Activated CD4-positive, CD25-positive, alpha-beta regulatory T cell treated with anti-CD3 and anti-CD28 coated beads, Interleukin-2, amount 50 U/mL, for 16 hours (primary cell): ENCODE measurements at places on chromosomes 11 and 22.

- DNase-seq, result no peak
Measured at GRCh38 chr11:94876645-94877442, 96.5 kb downstream of the CWC15 start.

DNA sequence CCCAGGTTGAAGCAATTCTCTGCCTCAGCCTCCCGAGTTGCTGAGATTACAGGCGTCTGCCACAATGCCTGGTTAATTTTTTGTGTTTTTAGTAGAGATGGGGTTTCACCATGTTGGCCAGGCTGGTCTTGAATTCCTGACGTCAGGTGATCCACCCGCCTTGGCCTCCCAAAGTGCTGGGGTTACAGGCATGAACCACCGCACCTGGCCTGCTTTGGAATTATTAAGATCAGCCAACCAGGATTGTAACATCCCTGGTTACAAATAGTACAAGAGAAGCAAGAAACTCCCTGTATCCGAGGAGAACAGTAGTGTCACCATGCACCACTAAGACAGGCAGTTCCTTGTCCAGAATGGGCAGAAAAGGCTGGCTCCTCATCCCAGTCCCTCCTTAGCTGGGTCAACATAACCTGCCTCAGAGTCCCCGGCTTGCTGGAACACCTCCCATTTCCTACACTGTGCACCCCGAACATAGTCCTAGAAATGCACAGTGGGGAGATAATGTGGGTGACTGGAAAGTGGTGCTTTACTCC lies 77.2 kb upstream of the INCENP start:
- no peak for DNase-seq

- DNase-seq, result no peak
Measured at GRCh38 chr11:90795746-90796145, 572.9 kb upstream of the CHORDC1 start.

GRCh38 chr11:120169981-120170698 lies 32.2 kb upstream of the TRIM29 start:
- DNase-seq, result no peak

- no peak for DNase-seq
Measured at GRCh38 chr22:49418341-49418894, 409.3 kb downstream of the BRD1 start.

DNA sequence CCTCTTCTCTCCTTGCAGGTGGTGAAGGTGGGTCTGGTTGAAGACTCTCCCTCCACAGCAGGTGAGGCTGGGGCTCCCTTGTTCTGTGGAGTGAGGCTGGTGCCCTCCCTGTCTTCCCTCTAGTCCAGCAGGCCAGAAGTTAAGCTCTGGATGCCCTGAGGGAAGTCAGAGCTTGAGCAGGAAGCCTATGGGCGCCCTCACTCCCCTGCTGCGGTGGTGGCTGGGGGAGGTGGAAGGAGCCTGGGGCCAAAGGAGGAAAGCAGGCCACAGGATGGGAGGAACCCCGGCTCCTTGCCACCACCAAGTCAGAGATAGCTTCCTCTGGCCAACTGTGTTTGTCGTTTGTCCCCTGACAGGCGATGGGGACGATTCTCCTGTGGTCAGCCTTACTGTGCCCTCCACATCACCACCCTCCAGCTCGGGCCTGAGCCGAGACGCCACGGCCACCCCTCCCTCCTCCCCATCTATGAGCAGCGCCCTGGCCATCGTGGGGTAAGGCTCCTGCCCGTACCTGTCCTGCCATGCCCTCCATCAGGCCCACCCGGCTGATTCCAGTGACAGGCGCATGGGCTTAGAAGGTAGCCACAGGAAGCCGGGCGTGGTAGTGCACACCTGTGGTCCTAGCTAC lies 29.5 kb upstream of the RAB1B start:
- DNase-seq, result no peak

DNA sequence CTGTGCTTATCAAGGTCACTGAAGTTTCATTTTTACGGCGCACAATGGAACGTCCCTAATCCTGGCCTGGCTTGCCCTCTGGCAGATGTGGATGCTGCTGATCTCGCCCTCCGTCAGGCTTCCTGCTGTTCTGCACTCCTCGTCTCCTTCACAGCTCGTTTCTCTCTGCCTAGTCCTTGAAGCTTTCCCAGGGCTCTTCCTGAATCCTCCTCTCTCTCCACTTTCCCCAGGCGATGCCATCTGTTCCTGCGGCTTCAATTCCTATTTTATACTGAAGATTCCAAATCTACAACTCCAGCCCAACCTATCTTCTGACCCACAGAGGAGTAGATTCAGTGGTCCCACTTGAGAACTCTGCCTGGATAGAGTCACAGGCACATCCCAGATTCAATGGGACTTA lies 14.2 kb downstream of the SLC22A8 start:
- DNase-seq, result no peak

DNA sequence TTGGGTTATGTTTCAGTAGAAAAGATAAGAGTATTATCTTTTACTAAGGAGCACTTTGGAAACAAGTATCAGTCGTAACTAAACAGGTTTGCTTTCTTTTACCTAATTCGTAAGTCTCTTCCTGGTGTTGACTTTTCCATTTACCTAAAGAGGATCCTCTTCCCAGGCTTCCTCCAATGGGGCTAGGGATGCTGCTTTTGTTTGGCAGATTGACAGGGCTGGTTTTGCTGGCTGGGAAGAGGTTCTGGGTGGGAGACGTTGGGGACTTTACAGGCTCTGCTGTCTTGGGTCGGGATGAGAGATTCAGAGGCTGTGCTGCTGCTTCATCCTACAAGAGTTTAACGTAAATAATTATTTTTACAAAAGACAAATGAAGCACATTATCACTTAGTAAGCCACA lies 306.7 kb downstream of the SOX6 start:
- DNase-seq, result no peak

DNA sequence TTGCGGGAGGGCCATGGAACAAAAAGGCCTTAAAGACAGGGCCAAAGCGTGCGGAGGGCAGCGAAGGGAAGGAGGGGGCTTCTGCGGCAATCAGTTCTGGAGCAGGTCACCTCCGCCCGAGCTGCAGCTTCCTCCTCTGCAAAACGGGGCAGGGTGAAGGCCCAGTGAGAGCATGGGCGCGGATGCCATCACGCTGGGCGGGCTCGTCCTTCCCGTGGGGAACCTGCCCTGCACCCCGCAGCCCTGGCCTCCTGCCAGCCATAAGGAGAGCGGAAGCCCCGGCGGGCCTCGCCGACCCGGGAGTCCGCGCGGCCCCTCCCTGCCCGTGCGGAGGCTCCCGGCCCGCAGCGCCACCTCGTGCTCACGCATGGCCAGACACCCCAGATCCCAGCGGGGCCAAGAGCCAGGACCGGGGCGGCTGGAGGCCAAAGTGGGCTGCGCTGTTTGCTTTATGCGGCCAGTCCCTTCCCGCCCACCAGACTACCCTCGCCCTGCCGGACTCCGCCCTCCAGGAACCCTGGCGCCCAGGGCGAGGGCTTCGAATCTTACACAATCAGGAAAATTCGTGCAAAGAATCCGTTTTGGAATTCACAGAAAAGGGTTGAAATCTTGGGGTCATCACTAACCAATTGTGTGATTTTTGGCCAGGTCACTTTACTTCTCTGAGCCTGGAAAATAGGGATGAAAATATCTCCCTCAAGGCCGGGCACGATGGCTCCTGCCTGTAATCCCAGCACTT lies 16.1 kb downstream of the TSKU start:
- DNase-seq, result peak; percentile 28

DNA sequence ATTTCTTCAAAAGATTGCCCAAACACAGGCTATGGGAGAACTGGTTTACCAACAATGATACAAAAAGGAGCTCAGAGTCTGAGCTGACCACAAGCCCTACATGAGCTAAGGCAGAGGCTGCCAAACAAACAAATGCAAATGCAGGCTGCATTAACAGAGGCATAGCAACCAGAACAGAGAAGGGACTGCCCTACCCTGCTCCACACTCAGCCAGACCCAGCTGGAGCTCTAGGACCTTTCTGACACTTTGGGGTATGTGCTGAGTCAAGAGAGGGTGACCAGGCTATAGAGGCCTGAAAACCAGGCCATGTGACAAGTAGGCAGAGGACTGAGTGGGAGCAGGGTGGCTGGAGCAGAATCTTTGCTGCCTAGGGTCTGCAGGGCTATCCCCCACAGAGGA lies 17.8 kb upstream of the P2RY2 start:
- no peak for DNase-seq

GRCh38 chr11:124920870-124921609 lies 2.0 kb downstream of the HEPN1 start:
- peak; percentile 36 for DNase-seq

- no peak for DNase-seq
Measured at GRCh38 chr11:110434952-110435779, 5.4 kb downstream of the FDX1 start.

- peak; percentile 26 for DNase-seq
Measured at GRCh38 chr11:126310200-126310991, 6.5 kb downstream of the DCPS start.
